SJCRH30 (cell line): ENCODE measurements at places on chromosomes 2 and 18. TPM values are rescaled to one million over a fixed set of nuclear protein-coding genes. Genes with fewer than 3 reads are reported as not detected.

CACNB4 gene
- total RNA-seq: 1.8 and 2.2 TPM in 2 replicates

FBXO48 gene
- total RNA-seq: 1.8 and 2.5 TPM in 2 replicates

PROM2 gene
- 0.05 and 0.57 TPM in 2 replicates for total RNA-seq

PSMA8 gene
- total RNA-seq: not detected in 2 replicates

SH3YL1 gene
- 16.2 and 21.7 TPM in 2 replicates for total RNA-seq

RIF1 gene
- total RNA-seq: 63.1 and 73.1 TPM in 2 replicates

NEURL3 gene
- total RNA-seq: 0.10 TPM in 1 of 2 replicates, not detected in the other

GRCh38 chr2:189312643-189313042 lies 128.6 kb upstream of the WDR75 start:
- no peak for DNase-seq

DNA sequence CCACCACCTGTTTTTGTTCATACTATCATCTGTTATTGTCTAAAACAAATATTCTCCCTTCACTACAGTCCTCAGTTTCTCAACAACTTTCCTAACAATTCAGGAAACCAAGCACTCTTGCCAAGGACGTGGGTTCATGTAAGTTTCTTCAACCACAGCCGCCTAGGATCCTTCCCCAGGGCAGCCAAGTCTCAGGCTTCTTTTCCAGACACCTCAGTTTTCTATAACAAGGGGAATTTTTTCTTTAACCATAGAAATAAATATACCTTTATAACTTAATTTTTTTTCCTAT lies 39.4 kb upstream of the AGPS start:
- no peak for DNase-seq

GRCh38 chr2:239727776-239728600 lies 297.2 kb downstream of the NDUFA10 start:
- DNase-seq: no peak

- DNase-seq: no peak
Observed at GRCh38 chr18:23144640-23145039, 9.4 kb downstream of the CABLES1 start.

GRCh38 chr2:132562245-132562644 lies 107.8 kb downstream of the LYPD1 start:
- DNase-seq: no peak

DNA sequence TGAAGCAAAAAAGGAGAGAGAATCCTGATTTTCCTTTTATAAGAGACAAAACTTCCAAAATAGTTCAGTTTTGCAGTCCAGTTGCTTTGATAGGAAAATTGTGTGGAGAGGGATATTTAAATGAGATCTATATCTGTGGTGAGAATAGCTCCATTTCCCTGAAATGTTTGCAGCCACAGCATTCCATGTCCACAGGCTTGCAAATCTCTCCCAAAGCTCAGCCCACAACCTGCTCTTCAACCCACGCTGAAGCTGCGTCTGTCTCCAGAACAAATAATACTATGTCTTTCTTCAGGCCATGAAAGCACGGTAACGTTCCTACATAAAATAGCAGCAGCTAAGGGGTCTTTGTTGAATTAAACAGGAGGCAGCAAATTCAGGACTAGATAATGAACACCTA lies 31.8 kb downstream of the TMEM17 start:
- no peak for DNase-seq

- DNase-seq: no peak
Observed at GRCh38 chr2:179518830-179519229, 254.2 kb upstream of the SESTD1 start.

GRCh38 chr2:159381574-159381973 lies 95.1 kb upstream of the WDSUB1 start:
- no peak for DNase-seq

DNA sequence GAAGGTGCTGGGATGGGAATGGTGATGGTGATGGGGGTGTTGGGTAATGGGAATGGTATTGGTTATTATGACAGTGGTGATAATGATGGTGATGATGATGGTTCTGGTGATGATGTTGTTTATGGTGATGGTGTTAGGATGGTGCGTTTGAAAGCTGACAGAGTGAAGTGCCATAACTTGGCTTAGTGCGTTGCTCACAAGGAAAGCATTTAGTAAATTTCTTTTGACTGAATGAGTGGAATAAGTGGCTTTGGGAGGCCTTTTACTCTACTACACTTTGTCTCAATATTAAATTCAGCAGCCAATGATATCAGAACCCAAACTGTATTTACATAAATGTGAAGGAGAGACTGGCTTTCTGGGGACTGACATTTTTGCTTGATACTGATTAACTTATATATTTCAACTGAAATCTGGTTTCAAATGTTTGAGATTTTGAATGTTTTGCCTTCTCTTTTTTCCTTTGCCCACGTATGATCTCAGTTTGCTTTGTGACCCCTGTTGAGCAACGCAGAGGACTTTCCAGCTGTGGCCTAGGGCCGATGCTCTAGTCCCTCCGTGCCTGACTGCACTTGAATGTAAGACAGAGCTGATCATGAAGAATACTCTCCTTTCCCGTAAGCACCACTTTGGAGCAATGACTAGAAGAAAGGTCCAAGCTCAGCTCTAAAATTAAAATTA lies 128.5 kb upstream of the SH3BP4 start:
- DNase-seq: no peak

DNA sequence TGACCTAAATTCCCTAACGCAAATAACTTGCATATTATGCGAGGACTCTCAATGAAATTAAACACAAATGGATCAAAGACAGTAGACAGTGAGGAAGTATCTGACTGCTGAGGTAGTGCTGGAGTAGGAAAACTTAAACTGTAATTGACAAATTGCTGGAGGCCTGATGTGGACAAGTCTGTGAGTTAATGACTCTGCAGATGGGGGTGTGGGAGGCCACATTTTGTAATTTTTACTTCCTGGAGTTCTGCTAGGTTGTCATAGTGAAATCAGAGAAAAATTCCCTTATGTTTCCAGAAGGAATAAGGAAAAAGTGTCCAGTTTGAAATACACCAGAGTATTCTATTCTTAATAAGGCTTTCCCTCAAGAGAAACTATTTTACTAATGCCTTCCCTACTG lies 333.0 kb upstream of the CNTNAP5 start:
- DNase-seq: no peak

GRCh38 chr18:9858642-9859041 lies 27.1 kb upstream of the TXNDC2 start:
- DNase-seq: no peak

GRCh38 chr2:166632616-166633015 lies 138.6 kb upstream of the SCN7A start:
- peak; percentile 62 for DNase-seq

DNA sequence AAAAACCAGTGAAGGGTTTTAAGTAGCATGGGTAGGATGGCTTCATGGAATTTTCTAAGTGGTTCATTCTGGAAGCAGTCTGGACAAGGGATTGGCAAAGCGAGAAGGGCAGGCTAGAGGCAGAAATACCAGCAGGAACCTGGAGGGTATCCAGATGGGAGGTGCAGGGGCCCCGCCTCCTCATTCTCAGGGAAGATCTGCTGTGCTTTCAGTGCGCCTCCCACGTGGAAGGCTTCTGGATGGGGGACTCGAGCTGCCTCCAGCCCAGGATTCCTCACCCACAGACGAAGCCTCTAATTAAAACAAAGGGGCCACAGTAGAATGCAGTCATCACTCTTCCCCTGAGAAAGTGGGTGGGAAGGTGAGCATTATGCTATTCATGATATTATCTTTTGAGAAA lies 79.8 kb downstream of the VSNL1 start:
- DNase-seq: no peak
